ENCODE measurements at places on chromosomes 3 and 15.

GRCh38 chr3:177982034-177982433 lies 554.2 kb upstream of the KCNMB2 start:
- no peak for DNase-seq

DNA sequence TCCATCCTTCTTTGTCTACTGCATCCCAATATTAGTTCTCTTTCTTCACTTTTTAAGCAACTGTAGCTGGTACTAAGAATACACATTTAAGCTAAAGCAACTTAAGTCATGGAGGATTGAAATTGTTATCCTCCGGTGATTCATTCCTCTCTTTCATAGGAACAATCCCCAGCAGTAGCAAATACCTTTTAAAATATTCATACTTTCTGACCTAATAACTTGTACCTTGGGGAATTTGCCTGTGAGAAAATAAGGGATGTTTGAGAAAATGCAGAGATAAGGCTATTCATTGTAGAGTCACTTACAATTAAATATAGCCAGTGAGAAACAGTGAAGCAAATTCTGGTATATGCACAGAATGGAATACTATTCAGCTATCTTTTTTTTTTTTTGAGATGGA lies 66.0 kb downstream of the VPS13C start:
- no peak for DNase-seq

DNA sequence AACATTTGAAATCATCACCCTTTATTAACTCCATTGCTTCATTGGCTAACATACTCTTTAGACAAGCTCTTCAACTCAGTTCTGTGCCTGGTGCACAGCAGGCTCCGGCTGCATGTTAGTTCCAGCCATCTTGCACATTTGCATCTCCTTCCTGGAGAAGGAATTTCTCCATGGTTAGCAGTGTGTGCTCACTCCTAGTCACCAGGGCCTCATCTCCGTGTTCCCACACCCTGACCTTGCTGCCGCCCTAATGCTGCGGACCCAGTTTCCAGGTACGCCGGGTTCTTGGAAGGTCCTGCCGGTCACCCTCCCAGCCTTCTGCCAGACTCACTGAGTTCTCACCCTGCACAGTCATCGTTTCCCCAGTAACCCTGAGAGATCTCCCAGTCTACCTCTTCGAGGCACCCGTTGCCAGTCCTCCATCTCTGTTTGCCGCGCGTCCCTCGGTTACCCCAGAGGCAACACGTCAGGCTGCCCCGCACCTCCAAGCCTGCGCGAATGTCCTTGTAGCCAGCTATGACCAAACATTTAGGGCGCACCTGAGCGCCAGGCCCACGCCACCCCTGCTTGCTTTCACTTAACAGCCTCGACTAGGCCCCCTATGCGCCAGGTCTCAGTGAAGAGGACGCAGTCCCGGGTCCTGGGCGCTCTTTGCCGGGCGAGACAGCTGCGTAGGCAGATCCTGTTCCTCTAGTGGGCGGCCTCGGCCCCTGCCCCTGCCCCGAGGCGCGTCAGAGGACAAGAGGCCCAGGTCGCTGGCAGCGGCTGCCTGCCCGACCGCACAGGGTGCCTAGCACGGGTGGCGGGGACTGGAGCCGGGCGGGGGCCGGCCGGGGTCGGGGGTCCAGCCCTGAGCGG lies 747 bp upstream of the ZNF592 start:
- DNase-seq: peak; percentile 69

DNA sequence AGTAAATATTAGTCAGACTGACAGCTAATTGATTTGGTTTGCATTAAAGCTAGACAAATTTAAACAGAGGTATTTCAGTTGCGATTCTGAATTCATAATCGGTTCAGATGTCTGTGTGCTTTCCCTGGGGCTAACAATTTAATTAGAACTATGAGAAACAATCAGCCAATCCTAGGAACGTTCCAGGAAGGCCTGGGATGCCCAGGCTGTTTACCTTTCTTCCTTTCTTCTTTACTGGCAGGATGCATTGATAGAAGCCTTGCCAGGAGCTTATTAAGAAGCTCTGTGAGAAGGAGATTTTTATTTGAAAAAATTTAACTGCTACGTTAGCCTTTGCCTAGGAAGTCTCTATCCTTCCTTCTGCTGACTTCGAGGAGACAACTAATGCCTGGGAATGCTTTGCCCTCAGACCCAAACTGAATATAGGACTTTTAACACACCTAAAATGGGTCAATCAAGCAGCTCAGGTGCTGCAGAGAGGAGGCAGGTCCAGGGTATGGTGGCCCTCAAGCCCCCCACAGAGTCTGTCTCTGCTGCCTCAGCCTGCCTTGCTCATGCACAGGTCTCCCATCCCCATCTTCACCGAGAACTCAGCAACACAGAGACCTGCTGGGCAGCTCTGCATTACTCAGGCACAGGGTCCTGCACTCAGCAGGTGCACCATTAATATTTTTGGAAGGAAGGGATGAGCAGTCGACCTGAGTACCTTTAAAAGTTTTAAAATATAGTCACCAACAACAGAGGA lies 48.5 kb downstream of the PCSK6 start:
- no peak for DNase-seq

DNA sequence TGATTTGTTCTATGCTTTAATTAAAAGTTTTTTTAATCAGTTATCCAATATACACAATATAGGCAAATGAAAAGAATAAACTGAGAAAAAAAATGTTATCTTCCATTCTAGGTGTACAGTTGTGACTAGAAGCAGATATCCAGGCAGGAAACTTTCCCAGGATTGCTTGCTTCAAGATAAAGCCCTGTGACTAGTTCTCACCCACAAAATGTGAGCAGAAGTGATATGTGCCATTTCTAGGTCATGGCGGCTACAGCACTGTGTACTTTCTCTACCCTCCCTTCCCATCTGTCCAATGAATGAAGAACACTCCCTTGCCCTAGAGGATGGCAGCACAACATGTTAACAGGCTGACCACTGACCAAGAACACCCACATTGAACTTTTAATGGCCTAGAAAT lies 110.5 kb upstream of the STT3B start:
- no peak for DNase-seq

GRCh38 chr3:124395584-124396338 lies 334.5 kb upstream of the UMPS start:
- DNase-seq: no peak

- DNase-seq: no peak
Observed at GRCh38 chr3:176032043-176032442, 1165.2 kb downstream of the TBL1XR1 start.

- no peak for DNase-seq
Observed at GRCh38 chr3:30664884-30665283, 58.5 kb downstream of the TGFBR2 start.

DNA sequence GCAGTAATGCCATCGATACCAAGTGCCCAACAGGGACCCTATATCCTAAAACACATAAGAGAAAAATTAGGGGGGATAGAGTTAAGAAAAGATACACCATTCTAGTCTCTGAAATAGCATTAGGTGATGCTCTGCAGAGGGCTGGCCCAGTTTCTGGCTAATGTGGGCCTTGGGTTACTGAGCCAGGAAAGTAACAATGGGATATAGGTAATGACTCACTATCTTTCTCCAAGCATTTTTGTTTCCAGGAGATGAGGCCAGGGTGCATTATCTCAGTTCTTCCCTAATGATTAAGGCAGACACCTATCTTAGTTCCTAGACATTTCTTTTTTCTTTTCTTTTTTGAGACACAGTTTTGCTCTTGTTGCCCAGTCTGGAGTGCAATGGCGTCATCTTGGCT lies 50.0 kb downstream of the PRKAR2A start:
- DNase-seq: no peak

- no peak for DNase-seq
Observed at GRCh38 chr3:140510303-140510861, 167.5 kb upstream of the TRIM42 start.

GRCh38 chr3:197322149-197322548 lies 23.7 kb upstream of the DLG1 start:
- DNase-seq: no peak

DNA sequence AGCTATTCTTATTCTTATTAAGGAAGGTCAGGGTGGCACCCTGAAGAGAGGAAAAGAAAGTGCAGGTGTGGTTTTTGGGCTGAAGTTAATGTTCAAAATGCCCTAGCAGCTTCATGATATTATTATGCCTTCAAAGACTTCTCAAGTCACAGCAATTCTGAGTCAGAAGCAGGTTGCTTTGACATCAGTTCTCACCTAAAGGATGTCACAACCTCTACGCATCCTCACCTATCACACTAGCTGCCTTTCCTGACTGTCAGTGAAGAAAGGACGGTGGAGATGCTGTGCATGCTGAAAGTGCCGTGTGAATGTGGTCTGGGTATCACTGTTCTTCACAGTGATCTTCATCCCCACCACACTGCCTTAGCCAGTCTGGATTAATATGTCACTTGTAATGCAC lies 49.6 kb downstream of the NPTN start:
- DNase-seq: no peak

GRCh38 chr15:36407647-36408046 lies 171.8 kb upstream of the CDIN1 start:
- DNase-seq: no peak

- no peak for DNase-seq
Observed at GRCh38 chr15:34654625-34655024, 71.2 kb upstream of the GOLGA8B start.

- no peak for DNase-seq
Observed at GRCh38 chr3:44098656-44099415, 142.8 kb upstream of the TOPAZ1 start.

GRCh38 chr15:66653398-66653797 lies 48.6 kb upstream of the SMAD6 start:
- DNase-seq: no peak

DNA sequence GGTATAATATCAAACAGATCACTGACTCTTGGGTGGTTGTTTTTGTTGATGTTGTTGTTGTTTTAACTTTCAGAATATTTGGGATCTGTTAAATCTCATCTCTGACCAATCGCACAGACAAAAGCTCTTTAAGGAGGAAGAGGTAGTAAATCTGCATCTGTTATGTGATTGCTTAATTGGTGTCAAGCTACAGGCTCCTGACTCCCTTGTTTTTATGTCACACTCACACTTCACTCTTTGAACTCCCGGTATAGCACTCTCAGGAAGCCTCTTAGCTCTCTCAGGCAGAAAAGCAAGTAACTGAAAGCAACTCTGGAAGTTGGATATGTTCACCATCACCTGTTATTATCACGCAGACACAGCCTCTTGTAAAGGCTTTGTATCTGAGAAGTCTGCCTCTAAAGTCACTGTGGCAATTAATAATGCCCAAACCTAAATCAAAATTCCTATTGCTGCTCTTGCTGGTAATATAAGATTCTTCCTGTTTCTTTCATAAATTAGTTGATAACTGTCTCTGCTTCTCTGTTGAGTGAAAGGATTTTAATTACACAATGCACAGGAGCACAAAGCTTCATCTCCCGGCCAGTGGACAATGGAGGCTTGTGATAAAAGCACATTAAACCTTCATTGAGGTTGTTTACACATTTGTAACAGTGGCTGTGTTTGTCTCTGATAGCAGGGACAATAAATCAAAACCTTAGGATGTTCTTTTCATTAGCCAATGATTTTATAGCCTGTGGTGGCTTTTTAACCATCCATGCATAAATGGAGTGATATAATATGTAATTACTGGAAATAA lies 576.7 kb downstream of the MFSD1 start:
- DNase-seq: no peak

- no peak for DNase-seq
Observed at GRCh38 chr3:78798266-78798832, 969.4 kb downstream of the ROBO1 start.

GRCh38 chr15:48965972-48966371 lies 2.3 kb upstream of the SHC4 start:
- DNase-seq: no peak

- no peak for DNase-seq
Observed at GRCh38 chr3:124483915-124484470, 246.3 kb upstream of the UMPS start.

- DNase-seq: no peak
Observed at GRCh38 chr3:32713181-32713580, 28.2 kb downstream of the CNOT10 start.

GRCh38 chr3:23659840-23660430 lies 145.8 kb upstream of the UBE2E1 start:
- no peak for DNase-seq

DNA sequence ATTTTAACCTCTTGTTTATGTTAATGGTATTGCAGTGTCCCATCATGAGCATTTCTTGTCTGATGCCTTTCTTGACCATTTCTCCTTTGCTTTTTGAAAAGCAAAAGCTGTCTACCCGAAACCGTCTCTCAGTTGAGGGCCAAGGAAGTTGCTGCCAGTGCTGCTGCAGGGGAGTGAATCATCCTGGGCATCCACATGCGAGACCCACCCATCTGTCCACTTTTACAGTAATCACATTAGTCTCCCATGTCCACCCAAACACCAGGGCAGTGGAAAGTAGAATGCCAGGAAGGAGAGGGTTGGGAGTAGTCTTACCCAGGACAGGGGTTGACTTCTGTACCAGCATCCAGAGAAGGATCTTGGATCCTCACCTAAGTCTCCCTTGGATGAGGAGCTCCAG lies 48.6 kb upstream of the TEX264 start:
- no peak for DNase-seq

DNA sequence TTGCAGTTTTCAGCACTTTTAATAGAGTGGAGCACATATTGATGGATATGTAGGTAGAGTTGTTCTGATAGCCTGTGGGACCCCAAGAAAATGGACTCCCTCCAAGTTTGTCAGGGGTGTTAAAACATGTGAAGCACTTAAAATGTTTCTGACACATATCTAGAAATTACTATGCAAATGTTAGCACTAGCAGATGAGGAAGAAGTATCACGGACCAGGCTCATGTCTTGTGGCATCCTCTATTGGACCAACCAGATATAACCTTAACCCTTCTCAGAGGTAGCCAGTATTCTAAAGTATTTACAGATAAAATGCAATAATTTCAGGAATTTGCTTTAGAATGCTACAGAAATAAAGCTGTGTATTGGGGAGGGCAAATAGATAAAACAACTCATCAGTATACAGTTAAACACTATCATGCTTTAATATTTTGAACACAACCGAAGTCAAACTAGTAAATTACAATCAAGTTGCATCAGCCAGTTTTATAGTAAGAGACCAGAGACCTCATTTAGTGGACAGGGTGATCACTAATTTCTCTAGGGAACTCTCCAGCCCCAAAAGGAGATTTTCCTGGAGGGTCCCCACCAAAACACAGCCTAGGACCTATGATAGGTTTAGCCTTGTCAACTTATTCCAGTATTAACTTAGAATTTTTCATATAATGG lies 57.2 kb upstream of the FBN1 start:
- no peak for DNase-seq

- no peak for DNase-seq
Observed at GRCh38 chr3:108221393-108221792, 831 bp downstream of the IFT57 start.

DNA sequence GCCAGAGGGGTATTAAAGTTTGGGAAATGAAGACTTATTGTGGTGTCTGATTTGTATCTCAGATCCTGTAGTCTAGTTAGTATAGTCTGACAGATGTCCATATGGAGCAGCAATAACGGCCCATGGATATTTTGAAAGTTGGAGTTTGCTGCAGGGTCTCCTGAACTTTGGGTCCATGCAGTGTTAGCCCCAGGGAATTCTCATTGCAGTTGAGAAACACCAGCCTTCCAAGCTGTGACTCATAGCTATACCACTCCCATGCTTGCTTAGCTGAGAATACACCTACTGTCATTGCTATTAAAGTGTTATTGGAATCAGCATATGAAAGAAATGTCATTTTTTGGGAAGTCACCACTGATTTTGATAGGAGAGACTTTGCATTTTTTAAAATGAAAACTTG lies 29.2 kb downstream of the TMOD2 start:
- no peak for DNase-seq

All from stimulated activated CD8-positive, alpha-beta memory T cell treated with anti-CD3 and anti-CD28 coated beads, Interleukin-7, amount 100 ng/mL, for 48 hours (primary cell).